Fibroblast of skin of scalp (primary cell): ENCODE measurements at places on chromosomes 7 and 10.

DNA sequence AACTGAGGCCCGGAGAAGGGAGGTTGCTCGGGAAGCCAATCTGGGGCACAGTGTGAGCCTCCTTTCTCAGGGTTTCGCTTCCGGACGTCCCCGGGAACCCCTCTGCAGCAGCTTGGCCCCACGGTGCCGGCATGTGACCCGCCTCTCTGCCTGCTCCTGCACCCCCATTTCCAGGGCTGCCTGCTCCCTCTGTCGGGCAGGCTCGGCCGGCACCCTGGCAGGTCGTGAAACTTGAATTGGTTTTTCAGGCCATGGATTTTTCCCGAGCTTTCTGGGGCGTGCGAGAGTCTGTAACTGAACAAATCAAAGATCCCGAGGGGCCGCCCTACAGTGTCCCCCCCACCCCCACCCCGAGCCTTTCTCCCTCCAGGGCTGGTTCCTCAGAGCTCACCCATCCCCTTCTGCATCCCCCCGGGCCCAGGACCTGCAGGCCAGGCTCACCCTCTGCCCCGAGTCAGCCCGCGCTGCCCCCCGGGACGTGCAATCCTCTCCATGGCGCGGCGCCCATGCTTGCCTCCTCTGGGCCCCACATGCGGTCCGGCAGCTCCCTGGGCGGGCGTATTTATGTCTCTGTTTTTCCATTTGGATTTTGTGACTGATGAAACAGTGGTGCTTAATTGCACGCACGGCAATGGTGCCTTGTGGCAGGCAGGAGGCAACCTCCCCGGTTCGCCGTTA is 58.1 kb downstream of the UNCX start:
- DNase-seq = peak; percentile 74

DNA sequence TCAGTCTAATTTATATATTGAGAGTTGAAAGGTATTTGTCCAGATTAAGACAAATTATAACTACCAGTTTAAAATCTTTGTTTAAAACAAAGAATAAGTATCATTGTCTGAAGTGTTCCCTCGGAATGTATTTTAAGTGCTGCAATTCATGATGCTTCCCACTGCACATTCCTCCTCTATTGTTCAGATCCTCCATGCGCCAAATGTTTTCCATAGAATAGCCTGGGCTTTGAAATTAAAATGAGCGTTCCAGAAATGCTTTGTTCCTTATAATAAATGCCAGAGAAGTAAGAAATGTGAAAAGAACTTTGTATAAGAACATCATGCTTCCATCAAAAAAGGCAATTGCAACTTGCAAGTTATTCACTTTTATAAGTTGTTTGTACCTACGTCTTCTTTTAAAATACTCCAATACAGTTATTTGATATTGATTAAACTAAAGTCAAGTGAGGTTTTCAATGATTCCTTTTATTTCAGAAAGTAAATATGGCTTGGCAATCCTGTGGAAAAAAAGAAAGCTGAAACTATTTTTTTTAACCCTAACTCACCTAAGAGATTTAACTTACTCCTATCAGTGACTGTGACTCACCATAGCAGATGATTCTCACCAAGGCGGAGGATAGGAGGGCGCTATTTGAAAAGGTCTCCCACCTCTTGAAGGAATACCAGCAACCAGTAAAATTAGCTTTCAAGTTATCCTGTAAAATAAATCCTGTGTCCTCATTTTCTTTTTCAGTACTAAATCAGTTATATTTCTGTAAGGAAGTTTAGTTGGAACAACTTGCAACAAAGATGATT is 85.8 kb downstream of the CTNNA3 start:
- DNase-seq = peak; percentile 84

DNA sequence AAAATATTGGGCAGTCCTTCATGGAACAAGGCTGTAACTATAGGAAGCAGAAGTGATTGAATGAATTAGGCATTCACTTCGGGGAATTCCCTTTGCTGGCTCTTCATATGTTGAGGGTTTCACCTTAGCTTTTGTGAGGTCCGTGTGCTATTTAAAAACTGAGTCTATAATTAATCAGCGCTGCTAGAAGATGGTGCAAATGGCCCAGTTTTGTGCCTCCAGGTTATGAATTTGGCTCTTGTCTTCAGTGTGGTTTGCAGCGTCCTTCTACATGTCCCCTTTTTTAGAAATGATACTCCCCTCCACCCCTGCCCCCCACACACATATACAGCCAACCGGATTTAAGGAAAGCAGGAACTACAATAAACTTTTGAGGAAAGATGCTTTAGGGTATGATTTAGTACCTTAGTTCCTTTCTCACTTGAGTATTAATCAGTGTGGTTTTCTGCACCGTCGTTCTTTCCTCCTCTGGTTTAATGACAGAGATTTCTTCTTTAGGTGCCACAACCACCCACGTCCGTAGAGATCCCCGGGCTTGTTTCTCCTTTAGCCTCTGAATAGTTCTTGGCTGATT is 110.6 kb upstream of the SAMD8 start:
- DNase-seq = no peak

DNA sequence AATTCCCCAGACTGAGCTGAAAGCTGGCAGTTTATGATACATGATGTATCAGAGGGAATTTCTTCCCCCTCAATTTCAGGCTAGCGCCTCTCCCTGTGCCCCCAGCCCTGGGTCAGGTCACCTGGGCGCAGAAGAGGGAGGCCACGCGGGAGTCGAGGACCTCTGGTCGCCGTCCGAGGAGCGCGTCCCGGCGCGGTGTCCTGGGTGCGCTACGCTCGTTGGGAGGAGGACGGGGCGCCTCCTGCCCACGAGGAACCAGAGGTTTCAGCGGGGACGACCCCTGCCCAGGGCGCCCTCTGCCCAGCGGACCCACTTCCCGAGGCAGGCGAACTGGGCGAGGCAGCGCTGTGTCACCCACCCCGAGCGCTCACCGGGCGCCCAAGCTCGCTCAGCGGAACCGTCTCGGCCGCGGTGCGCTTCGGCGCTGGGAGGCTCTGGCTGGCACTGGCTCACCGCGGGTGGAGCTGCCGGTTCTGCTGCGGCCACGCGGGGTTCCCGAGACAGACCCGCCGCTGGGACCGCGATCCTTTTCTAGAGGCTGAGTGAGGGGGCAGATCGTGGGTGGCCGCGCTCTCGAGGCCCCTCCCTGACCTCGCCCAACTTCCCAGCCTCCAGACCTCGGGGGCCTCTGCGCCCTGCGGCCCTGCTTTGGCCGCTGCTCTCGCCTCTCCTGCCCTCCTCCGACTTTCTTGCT is at the start of gene FAM237B:
FAM237B (minus strand) TSS at position 504 of the 694 bp plus-strand sequence. CDS start 1,556 bp downstream, outside the sequence.
- peak; percentile 19 for DNase-seq

DNA sequence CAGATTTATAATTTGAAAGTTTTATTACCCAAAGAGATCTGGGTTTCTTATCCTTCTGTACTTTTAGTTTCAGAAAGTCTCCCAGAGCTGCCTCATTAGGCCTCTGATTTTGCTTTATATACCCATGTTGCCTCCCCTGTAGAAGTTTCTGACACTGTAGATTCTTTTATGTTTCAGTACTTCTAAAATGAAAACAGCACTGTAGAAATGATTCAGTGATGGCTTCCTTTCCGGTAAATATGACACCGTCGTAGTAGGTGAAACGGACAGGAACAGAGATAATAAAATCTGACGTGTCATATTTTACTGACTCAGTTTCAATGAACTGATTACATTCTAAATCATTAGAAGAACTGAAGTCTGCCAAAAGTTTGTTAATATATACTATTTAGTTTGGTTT is 272.7 kb downstream of the TWIST1 start:
- no peak for DNase-seq

GRCh38 chr10:92575961-92576360 is 2.1 kb upstream of the IDE start:
- peak; percentile 63 for DNase-seq

DNA sequence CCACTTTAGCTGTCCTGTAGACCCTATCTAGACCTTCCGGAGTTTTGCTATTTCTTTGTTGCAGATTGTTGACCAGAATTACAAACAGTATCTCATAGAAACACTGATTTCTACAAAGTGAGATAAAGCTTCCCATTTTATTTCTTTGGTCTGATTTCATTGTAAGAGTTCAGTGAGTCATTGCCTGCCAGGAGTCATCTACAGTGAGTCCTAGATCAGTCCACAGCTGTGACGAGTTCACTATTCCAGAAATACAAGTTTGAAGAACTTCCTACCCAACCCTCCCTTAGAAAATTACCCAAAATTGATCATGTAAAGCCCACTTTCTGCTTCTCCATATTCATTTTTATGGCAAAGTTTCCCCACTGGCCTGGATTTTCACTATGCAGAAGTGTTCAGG is 905.5 kb downstream of the CNTNAP2 start:
- no peak for DNase-seq

DNA sequence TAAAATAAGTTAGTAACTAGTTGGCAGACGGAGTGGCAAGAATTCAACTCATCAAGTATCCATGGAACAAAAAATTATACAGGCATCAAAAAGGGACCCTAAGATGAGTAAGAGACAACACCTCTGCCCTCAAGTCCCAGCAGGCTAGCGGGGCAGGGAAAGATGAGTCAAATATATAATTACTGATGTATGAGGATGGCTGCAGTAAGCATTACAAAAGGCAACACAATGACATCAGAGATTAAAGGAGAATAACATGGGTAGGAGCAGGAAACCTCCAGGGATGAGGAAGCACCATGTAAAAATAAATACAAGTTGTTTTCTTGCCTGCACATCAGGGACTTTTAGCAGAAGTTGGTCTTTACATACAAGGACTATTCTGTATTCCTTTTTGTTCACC is 49.4 kb downstream of the SCRN1 start:
- DNase-seq = no peak

DNA sequence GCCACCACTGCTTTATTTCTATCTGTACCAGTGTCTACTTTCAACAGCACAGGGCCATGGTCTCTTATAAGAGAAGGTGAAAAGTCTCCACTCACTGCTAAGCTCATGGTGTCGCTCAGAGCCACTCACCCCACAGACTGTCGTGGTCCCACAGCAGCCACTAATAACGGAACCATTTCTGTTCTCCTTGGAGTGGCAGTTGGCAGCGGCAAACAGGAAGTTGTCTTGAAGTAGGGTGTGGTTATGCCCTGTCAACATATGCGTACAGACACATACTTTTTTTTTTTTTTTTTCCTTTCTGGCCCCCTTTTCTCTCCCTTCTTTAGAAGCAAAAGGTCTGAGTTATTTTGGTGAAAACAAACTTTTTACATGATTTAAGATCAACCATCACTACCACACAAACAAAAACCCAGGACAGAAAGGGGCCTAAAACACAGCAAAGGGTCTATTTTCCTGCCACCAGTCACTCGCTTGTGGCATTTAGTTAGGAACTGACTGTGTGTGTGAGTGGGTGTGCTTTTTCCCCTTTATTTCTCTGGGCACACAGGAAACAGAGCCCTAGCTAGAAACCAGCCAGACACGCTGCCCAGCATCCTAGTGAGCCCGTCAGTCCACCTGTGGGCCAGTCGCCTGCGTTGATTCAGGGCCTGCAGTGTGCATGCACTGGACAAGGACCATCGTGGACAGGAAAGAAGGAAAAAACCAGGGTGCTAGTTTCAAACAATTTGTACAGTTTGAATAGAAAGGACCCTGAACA is 96.7 kb upstream of the EFCAB10 start:
- no peak for DNase-seq

DNA sequence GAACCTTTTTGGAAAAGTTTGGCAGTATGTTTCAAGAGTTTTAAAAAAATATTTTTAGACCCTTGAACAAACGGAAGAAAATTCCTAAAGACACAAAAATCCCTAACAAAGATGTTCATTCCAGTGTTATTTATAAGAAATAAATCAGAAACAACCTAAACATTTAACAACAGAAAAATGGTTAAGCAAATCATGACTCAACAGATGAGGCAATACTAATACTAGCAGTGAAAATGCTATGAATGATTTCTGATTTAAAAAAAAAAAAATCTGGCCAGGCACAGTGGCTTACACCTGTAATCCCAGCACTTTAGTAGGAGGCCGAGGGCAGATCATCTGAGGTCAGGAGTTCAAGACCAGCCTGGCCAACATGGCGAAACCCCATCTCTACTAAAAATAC is 61.0 kb downstream of the ARHGAP12 start:
- peak; percentile 26 for DNase-seq

DNA sequence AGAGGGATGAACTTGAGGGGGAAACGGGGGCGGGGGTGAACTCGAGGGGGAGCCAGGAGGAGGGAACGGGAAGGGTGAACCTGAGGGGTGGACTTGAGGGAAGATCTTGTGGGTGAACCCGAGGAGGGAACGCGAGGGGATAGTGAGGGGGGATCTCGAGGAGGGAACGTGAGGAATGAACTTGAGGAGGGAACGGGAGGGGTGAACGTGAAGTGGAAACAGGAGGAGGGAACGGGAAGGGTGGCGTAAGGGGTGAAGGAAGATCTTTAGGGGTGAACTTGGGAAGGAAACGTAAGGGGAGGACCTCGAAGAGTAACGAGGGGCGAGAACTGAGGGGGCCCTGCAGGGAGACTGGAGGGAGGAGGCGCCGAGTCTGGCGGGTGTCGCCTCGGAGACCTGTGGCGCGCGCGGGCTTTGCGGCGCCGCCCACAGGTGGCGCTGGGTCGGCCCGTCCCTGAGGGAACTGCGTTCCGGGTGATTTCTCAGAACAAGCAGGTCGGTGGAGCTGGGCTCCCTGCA is 651 bp downstream of the MYO3A start:
- DNase-seq = no peak

DNA sequence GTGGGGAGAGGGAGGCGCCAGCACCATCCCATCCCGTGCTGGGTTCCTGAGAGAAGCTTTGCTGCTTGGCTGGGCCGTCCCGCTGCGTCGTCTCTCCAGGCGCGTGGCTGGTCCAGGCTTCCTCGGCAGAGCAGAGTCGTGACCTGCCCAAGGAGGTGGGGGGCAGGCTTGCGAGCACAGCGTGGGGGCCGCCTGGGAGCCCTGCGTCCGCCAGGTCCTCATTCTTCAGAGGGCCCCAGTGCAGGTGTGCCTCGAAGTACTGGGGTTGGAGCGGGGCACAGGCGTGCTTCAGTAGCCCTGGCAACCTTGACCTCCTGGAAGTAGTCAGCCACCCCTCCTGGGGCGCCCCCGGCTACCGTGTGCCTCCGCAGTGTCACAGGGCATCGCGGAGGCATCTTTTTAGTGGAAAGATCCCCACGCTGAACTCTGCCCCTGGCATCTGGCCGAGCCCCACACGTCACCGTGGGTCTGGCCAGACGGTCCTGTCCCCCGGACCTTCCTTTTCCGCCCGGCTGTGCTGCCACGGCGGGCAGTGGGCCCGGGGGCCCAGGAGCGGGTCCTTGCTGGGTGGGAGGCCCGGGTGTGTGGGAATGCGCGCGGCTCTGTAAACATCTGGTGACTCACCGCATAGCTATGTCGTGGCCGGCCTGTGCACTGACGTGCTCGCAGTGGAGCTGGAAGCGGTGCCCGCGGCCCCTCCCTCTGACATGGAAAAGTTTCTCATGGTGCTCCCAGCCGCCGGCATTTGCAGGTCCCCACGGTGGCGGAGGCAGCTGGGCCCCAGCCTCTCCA is 6.4 kb downstream of the MAFK start:
- DNase-seq = peak; percentile 99

DNA sequence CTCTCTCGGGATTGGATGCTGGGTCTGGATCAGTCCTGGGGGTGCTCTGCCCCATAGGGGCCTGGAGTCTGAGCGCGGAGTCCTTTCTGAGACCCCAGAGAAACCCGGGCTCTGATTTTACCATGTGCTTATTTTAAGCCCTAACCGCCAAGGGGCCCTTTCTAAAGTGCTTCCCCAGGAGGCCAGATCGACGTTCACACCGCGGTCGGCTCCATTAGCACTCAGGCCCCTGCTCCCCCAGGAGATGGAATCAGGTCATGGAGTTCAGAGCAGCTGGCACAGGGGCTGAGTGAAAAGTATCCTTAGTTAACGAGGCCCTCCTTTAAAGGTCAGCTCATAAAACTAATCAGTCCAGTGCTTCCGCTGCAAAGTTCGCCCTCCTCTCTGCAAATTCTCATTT is 159.4 kb upstream of the COBL start:
- DNase-seq = no peak
